ENCODE measurements at places on chromosomes 5 and 9.

GRCh38 chr5:148962761-148963324 lies 100.0 kb downstream of the SH3TC2 start:
- DNase-seq: no peak

DNA sequence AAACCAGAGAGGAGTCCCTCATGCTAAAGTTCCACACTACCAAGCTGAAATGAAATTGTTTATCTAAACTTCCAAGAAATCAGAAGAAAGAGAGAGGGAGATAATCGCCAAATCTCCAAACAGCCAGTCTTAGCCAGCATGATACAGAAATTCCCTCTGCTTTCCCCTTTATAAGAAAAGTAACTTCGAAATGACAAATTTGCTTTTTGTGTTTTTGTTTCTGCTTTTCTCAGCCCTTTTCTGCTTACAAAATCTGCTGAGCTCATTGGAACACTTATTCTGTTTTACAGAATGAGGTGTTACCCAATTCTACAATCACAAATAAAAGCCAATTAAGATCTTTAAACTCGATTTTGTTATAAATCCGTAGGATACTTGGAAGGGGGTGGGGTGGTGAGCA lies 72.9 kb downstream of the SFXN1 start:
- no peak for DNase-seq

DNA sequence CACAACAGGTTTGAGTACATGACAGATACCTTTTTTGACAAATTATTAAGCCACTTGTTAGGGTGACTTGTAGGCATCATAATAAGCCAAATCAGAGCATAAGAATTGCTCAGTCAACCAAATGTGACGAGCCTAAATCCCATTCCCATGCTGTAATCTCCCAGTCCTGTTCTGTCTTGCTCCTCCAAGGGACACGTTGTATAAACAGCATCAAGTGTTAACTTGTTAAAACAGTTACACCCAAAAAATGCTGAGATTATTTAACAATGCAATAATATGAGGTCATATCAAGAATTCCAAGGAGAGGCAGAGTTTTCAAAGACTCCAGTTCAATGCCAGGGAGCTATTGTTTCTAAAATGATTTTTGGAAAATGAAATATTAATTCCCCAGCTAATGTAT lies 76.2 kb downstream of the SH3TC2 start:
- peak; percentile 100 for DNase-seq

- DNase-seq: no peak
These were observed 7.9 kb downstream of the PLK2 start for GRCh38 chr5:58451732-58452565.

DNA sequence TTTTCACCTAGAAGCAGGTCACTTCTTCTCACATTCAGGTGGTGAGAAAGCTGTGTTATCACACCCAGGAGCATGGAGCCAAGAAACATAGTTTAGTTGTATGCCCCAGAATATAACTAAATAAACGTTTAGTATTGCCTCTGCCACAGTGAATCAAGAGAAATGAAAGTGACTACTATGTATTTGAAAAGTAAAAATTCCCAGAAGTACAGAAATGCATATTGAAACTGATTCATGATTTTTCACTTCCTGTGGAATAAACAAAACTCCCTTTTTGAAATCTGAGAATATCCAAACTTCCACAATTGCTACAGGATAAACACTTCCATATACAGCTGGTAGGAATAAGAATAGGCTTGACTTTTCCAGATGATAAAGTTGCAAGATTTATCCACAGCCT lies 15.3 kb upstream of the NINJ1 start:
- DNase-seq: peak; percentile 69

- no peak for DNase-seq
These were observed 188.2 kb downstream of the TRIO start for GRCh38 chr5:14331386-14331781.

GRCh38 chr5:57437976-57438805 lies 44.4 kb downstream of the ACTBL2 start:
- no peak for DNase-seq

DNA sequence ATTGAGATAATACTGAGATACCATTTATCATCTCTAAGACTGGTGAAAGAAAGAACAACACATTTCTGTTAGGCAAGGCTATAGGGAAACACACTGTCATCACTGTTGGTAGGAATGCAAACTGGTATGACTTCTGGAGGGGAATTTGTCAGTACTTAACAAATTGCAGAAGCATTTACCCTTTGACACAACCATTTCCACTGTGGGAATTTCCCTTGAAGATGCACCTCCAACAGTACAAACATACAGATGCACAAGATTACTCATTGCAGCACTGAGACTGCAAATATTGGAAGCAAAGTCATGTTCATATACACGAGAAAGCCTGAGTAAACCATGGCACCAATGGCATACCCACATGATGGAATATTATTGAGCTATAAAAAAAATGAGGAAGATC lies 17.6 kb downstream of the GM2A start:
- DNase-seq: peak; percentile 67

GRCh38 chr9:18129809-18130334 lies 344.1 kb upstream of the ADAMTSL1 start:
- DNase-seq: no peak

GRCh38 chr5:177357146-177357458 lies 622 bp upstream of the RGS14 start:
- no peak for DNase-seq

- no peak for DNase-seq
These were observed 114.3 kb downstream of the ASTN2 start for GRCh38 chr9:117300371-117301110.

DNA sequence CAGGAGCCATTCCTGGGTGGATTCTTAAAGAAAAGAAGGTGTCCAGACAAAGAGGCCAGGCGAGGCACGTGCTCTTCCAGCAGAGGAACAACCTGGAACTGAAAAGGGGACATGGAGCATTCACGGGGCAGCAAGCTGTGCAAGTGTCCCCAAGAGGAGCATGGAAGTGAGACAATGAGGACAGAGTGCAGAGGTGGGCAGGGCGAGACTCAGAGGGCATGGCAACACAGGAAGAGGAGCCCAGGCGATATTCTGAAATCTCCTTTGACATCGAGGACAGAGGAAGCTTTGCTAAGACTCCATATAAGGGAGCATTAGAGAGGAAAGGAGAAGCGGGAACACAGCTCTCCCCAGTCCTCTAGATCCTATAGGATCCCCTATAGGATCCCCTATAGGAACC lies 29.4 kb upstream of the SPATA31E1 start:
- no peak for DNase-seq

GRCh38 chr5:28400076-28400475 lies 1361.7 kb upstream of the CDH9 start:
- DNase-seq: no peak

DNA sequence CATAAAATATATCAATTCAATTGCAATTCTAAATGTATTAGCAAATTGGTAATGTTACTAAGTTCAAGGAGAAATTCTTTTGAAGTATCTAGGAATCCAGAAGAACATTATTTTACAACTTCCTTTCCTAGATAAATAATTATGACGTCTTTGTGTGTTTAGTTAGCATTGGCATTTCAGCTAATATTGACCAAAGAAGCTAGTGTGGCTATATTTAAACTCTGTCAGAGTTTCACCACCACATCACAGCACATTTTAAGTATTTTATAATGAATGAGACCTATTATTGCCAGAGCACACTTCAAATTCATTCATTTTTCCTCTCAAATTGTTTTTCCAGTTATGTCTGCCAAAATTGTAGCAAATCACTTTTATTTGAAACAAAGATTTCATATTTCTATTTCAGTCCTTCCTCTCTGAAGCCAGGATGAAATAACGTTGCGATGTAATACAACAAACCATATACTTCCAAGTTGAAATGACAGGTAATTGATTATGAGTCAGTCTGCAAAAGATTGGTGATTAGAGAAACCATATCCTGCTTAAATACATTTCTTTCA lies 18.9 kb downstream of the PLK2 start:
- DNase-seq: no peak

GRCh38 chr9:31112491-31112890 lies 1272.0 kb upstream of the ACO1 start:
- DNase-seq: no peak

- no peak for DNase-seq
These were observed 435.8 kb upstream of the PAPPA start for GRCh38 chr9:115717711-115718173.

GRCh38 chr5:60972231-60972630 lies 27.2 kb downstream of the NDUFAF2 start:
- DNase-seq: peak; percentile 15

DNA sequence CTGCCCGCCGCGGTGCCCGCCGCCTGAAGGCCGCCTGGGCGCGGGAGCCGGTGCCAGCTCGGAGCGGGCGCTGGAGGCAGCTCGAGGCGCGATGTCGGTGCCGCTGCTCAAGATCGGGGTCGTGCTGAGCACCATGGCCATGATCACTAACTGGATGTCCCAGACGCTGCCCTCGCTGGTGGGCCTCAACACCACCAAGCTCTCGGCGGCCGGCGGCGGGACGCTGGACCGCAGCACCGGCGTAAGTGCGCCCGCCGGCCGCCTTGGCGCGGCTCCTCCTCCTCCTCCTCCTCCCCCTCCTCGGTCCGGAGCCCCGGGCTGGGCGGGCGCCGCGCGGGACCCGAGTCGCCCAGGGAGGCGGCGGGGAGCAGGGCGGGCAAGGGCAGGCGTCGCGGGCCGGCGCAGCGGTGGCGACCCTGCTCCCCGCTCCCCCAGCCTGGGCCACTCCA lies 455 bp downstream of the OLFM1 start:
- DNase-seq: no peak

DNA sequence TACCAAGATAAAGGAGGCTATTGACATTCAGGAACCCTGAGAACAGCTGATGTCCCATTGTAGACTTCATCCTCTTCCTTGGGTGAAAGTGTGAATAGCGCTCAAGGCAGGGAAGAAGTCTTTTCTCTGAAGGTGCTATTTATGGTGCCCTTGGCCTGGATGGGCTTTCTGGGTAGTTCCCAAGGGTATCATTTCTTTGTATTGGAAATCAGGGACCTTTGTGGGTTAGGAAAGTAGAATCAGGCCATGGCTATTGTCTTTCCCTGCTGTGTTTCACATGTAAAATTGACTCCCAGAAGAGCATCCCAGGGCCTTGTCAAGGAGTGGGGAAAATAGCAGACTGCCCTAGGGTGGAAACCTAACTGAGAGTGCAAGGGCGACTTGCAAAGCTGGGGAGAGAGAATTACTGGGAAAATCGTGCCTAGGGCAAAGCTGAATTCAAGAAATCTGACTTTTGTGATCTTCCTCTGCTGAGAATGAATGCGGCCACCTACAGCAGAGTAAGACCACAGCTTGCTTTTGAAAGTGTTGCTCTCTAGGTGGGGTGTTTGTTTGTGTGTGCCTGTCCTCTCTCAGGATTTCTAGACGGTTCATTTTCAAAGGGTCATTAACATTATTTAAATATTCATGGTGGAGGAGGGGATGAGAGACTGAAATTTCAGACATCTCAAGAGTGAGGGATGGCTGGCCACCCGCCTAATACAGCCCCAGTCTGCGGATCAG lies 160.6 kb downstream of the C9orf152 start:
- DNase-seq: no peak

DNA sequence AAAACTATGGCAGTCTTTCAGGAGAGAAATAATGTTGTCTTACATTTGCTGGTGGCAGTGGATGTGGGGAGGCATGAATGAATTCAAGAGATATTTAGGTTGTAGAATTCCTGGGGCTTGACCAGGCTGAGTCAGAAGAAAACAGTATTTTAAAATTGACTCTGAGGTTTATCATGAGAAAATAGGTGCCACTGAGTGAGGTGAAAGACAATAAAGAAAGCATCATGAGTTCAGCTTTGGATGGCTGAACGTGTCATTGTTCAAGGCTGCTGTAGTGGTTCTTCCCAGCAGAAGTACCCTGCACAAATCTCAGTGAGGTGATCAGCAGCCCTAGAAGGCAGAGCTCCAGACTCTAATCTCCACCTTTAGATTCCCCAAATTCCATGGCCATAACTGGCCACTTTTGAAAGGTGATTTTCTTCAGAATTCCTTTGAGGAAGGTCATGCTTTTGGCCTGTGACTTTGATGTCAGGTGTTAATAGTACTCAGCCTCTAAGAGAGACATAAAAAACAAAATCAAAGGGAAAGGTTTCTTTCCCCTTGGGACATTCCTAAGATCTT lies 395.4 kb downstream of the NTRK2 start:
- DNase-seq: no peak

- DNase-seq: no peak
These were observed 255.5 kb downstream of the FANCC start for GRCh38 chr9:95061916-95062595.
